ENCODE measurements at places on chromosomes 12 and 14.

DNA sequence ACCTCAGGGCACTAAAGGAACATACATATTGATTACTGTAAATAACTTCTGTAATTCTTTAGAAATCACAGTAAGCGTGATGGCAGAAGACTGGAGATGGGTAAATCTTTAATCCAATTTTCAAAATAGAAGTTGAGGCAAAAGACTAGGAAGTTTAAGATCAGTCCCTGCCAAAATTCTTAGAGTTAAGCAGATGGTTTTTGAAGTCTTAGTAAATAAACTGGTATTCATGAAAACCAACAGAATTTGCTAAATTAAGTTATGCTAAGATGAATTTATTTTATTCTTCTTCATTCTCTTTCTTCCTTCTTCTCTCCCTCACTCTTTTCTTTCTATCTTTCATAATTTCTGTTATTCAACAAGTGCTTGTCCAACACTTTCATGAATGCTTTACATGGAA is 98.4 kb upstream of the GARIN6 start:
- DNase-seq, result no peak

GRCh38 chr14:69547701-69548348 is 26.8 kb downstream of the CCDC177 start:
- no peak for DNase-seq

DNA sequence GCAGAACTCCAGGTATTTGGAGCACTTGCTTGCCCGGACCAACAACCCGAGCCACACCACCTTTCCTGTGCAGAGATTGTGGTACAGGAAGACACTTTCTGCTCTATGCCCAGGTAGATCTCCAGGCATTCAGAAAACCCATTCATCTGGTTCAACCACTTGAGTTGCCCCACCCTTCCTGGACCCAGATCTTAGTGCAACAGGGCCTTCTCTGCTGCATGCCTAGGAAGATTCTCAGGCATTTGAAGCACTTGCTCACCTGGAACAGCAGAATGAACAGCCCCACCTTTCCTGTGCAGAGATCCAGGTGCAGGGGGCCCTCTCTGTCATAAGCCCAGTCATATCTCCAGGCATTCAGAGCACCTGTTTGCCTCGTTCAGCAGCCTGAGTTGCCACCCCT is 412.8 kb upstream of the MGAT4C start:
- DNase-seq, result no peak

- DNase-seq, result no peak
Observed at GRCh38 chr12:115709540-115710011, 567.9 kb downstream of the MED13L start.

GRCh38 chr14:95887351-95887750 is 10.7 kb downstream of the TUNAR start:
- DNase-seq, result no peak

- no peak for DNase-seq
Observed at GRCh38 chr14:77151918-77152588, 10.5 kb upstream of the ZDHHC22 start.

DNA sequence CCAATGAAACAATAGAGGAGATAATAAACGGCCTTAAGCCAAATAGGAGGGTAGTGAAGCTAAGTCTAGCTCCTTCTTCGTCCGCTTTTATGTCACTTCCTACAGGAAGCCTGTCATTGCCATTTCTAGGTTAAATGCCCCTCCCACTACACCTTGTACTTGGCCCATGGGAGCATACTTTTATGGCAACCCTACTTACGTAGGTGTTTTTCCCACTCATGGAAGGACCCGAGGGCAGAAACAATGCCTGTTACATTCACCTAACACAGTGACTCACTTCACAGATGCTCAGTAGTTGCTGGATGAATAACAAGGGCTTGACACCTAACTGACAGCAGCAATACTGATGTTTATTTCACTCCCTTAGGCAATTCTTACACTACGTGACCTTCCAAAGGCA is 44.5 kb downstream of the ALKBH1 start:
- DNase-seq, result no peak

- DNase-seq, result no peak
Observed at GRCh38 chr12:129102233-129102632, 249.0 kb downstream of the GLT1D1 start.

GRCh38 chr14:100106250-100107112 is 41.3 kb downstream of the EVL start:
- peak; percentile 78 for DNase-seq

DNA sequence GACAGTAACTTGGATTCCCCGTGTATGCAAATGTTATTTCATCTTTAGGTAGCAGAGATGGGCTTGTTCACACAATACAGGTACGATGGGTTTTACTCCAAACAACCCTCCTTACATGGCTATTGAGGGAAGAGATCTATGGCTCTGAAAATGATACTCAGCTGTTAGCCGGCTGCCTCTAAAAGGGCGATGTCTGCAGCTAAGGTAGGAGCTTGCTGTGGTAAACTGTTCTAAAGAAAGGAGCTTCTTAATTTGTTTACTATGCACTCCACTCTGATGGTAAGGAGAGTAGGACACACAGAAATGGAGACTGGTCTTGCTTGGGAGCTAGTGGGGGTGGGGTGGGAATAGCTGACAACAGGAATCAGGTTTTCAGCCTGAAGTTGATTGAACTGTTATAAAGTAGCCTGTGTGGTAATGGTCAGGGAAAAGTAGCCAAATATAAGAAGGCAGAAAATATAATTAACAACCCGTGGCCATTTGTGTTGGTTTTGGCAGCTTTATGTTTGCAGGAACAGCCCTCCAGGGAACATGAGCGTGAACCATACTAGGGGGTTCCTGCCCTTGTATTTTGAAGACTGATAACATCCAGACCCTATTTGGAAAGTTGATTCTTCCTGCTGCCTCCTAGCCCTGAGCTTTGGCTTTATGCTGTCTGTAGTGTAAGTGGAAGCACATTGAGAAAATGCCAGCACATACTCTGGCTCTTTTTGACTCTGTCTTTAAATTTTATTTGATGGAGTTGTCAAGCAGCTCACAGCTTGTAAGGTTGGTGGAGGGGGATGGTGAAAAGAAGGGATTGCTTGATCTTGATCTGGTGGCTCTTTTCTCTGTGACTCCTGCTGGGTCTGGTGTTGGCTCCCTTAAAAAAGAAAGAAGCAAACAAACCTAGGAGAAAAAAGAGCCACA is 929.8 kb downstream of the DIO2 start:
- no peak for DNase-seq

DNA sequence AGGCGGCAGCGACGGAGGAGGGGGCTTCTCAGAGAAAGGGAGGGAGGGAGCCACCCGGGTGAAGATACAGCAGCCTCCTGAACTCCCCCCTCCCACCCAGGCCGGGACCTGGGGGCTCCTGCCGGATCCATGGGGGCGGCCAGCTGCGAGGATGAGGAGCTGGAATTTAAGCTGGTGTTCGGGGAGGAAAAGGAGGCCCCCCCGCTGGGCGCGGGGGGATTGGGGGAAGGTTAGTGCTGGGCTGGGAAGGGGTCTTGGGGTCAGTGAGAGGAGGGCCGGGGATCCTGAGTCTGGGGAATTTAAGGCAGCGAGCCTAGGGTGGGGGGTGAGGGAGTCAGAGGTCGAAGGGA is 203 bp downstream of the NFATC4 start:
- no peak for DNase-seq

GRCh38 chr12:63319936-63320633 is 169.1 kb upstream of the AVPR1A start:
- DNase-seq, result no peak

GRCh38 chr12:88144037-88144436 is 1.9 kb downstream of the TMTC3 start:
- DNase-seq, result no peak

DNA sequence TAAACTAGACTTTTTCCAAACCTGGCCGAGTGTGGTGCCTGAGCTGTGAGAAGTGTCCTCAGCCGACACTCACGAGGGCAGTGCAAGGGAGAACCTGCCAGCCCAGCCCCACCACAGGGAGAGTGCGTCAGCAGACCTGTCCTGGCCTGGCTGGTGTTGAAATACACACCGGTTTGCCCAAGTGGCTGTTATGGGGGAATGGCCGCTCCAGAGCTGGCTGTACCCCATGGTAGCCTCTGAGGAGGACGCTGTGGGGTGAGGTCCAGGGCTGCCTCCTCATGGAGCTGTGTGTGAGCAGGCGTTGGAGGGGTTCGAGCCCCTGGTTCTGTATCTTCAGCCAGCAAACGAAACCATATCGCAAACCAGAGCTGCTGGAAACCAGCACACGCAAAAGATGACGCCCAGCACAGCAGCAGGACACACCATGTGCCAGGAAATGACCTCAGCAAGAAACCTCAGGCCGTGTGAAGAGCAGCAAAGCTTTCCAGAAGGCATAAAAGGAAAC is 9.4 kb downstream of the ANKRD9 start:
- DNase-seq, result no peak

GRCh38 chr12:14540801-14541462 is 26.8 kb downstream of the PLBD1 start:
- no peak for DNase-seq

DNA sequence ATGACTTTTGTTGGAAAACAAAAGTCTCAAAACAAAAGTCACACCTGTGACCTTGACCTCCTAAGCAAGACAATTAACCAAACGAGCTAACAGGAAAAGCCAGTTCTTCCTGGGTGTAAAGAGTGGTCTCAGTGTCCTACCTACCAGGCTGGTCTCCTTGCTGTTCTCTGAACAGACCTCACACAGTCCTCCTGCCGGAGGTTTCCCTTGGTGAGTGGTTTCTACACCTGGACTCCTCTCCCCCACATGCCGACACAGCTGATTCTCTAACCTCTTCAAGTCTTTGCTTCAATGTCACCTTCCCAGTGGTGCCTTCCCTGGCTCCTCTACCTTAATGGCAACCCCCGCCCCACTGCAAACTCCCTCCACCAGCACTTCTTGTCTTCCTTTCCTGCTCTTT is 238.6 kb downstream of the ZFP36L1 start:
- DNase-seq, result no peak
